ENCODE measurements at places on chromosomes 12 and 14.

DNA sequence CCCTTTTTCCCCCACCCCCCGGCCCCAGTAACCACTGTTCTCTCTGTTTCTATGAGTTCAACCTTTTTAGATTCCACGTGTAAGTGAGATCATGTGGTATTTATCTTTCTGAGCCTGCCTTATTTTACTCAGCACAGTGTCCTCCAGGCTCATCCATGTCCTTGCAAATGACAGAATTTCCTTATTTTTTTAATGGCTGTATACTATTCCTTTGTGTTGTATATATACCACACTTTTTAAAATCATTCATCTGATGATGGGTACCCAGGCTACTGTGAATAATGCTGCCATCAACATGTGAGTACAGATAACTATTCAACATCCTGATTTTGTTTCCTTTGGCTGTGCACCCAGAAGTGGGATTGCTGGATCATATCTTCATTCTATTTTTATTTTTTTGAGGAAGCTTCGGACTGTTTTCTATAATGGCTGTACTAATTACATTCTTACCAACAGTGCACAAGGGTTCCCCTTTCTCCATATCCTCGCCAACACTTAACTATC is 54.7 kb downstream of the DDX51 start:
- DNase-seq: no peak

DNA sequence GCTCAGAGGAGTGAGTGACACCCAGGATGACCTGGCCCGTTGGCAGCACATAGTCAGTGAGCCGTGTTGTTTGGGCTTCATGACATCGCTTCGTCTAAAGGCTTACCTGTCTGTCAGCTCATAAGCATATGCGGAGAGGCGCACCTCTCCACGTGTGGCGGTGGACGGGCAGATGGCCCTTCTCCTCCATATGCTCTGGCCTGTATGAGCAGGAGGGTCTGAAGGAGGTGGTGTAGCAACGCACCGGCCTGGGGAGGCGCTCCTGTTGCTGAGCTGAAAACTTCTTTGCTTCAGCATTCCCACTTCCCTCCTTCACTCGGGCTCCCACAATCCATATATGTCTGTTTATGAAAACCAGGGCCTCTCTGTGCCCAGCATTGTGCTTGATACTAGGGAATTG is 186.1 kb downstream of the TSPAN9 start:
- no peak for DNase-seq

DNA sequence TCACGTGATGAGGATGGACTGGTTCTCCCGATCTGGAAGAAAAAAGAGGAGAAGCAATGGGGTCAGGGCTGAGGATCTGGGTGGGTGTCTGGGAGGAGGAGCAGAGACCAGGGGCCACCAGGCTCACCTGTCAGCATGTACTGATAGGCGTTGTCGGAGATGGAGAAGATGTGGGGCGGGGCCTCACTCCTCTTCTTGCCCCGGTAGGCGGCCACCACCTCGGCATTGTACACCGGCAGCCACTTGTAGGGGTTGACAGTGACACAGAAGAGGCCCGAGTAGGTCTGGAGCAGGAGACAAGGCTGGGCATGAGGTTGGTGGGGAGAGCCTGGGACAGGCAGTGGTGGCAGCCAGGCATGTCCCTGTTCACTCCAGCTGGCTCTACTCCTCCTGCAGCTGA is 3.0 kb downstream of the MYH6 start:
- no peak for DNase-seq

DNA sequence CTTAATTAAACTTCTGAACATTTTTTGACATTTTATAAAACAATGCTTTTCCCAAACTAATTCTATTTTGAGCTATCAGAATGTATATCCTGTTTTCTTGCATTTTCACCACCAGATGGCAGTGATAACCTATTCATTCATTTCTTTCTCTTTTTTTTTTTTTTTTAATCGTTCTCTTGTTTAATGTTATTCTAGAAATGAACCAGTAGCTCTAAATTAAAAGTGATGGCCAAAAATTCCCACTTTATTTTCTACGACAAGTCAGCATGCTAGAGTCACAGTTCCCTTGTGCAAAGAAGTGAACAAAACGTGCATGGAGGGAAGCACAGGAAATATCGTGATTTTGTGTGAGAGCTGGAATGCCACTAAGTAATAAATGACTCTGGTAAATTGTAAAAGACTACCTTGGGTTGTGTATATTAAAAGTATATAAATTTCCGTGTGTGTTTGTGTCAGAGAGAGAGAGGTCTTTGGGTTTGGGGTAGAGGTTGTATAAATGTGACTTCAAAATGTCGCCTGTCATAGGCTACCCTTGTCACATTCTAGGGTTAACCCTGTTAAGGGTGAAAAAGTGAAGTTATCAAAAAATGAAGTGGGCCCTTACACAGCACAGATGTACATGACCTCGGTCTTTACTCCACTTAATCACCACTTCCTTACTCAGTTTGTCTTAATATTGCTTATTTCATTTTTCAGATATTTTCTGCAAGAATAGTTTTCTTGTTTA is 40.4 kb upstream of the LDHB start:
- DNase-seq: peak; percentile 82

- no peak for DNase-seq
Observed at GRCh38 chr12:54251667-54252284, 28.1 kb downstream of the CBX5 start.

- DNase-seq: no peak
Observed at GRCh38 chr12:43730283-43730682, 28.3 kb downstream of the PUS7L start.

DNA sequence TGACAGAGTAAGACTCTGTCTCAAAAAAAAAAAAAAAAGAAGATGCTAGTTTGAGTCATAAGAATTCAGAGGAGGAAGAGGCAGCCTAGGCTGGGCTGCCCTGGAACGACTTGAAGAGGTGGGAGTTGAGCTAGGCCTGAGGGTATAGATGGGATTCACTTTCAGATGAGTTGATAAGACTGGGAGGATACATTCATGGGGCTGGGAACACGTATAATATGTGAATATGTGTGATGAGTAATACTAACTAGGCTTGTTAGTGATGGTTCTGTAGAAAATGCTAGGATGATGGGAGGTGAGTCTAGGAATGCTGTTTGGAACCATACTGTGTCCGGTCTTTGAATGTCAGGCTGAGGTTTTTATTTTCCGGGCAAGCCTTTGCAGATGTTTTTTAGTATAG is 9.0 kb downstream of the PLEKHA5 start:
- no peak for DNase-seq

All from NCI-H2171 (cell line).